ENCODE measurements at places on chromosomes 3 and 15.

DNA sequence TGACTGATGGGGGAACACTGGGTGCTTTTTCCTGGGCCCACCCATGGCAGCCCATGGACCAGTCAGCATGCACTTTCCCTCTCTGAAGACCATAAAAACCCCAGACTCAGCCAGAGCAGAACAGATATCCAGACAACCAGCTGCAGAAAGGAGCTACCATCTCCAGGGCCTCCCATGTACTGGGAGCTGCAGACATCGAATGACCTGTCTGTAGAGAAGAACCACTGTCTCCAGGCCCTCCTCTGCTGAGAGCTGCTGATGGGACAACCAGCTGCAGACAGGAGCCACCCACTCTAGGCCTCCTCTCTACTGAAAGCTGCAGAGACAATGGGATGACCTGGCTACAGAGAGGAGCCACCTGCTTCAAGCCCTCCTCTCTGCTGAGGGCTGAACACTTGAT lies 66.6 kb downstream of the PROS1 start:
- no peak for DNase-seq

DNA sequence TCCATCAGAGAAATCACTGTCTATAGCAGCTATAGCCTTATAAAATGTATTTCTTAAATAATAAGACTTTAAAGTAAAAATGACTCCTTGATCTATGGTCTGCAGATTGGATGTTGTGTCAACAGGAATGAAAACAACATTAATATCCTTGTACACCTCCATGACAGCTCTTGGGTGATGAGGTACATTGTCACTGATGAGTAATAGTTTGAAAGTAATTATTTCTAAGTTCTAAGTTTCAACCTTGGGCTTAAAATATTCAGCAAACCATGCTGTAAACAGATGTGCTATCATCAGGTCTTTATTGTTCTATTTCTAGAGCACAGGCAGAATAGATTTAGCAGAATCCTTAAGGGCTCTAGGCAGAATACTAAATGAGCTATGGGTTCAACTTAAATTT lies 568.2 kb upstream of the BCHE start:
- DNase-seq, result no peak

- no peak for DNase-seq
Observed at GRCh38 chr15:78448441-78449219, 10.6 kb downstream of the IREB2 start.

- no peak for DNase-seq
Observed at GRCh38 chr3:69566275-69566674, 173.0 kb upstream of the MITF start.

- no peak for DNase-seq
Observed at GRCh38 chr3:45166321-45166879, 20.2 kb upstream of the CDCP1 start.

GRCh38 chr3:113423699-113424098 lies 17.6 kb downstream of the CFAP44 start:
- DNase-seq, result no peak

DNA sequence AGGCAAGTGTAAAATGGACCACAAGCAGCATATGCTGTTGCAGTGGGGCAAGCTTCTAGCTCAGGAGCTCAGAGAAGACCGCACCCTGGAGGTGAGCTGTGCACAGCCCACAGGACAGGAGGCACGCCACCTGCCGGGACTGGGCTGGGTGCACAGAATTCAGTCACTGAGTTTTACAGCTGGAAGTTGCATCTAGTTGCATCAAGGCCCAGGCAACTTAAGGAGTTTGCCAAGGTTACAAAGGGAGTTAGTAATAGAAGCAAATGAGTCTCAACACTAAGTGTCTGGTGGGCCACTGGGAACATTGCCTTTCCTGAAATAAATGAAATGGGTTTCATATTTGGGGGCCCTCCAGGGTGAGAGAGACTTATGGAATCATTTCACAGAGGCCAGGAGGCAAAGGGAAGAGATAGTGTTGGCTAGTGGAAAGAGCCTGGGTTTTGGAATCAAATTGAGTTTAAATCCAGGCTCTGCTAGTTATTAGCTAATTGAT lies 36.0 kb upstream of the TIMP4 start:
- no peak for DNase-seq

DNA sequence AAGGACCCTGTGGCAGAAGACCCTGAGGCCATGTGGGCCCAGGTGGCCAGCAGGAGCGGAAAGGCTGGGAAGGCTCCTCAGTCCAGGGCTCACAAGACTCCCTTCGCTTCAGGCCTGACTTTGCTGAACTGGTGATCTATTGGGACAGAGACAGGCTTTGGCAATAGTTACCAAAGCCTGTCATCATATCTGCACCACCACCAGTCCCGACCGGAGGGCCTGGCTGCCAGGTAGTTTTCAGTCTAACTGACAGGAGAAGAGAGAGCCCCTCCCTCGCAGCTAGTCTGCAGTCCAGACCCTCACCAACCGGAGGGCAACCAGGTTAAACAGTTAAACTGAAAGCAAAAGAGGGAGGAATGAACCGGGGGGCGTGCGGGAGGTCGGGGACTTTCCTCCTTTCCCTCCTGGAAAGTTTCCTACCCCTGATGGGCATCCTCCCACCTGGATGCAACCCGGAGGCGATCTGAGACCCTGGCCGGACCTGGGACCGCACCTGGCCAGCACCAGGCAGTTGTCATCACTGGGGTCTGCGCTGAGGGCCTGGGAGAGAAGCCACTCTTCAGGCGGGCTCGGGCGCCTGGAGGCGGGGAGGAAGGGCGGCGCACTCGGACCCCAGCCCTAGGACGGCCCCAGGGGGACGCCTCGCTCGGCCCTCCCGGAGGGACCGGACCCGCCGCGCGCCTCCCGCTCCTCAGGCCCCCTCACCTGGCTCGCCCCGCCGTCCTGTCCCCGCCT lies 435 bp downstream of the RAB27A start:
- DNase-seq, result no peak

DNA sequence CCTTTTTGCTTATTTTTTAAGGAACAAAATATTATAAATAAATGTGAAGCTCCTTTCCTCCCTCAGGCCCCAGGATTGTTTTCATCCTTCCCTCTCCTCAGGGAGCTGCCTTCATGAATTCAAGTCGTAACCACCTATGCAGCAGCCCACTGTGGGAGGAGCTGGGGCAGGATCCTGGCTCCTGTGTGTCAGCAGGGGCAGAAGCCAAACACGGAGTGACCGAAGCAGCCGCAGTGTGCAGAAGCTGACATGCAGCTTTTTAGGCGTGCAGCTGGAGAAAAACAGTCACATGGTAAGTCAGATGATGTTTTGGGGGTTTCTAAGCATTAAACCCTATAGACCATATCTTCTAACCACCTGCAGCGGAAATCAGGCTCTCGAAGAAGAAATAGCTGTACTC lies 231.3 kb downstream of the OCA2 start:
- DNase-seq, result no peak

DNA sequence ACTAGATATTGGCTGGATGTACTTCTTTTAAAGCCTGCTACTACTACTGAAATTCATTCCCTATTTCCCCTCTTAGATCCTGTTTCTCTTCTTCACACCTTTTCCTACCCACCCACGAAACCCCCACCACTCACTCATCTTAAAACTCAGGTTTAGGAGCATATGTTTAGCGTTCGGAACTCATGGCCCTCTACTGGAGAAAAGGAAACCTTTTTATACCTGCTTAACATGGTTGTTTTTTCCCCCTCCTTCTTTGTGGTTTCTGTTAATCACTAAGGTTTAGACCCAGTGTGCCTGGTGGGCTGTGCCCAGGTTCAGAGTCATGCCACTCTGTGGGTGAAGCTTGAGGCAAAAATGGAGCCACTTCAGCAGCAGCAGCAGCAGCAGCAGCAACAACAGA lies 2.6 kb downstream of the ARID3B start:
- DNase-seq, result no peak

DNA sequence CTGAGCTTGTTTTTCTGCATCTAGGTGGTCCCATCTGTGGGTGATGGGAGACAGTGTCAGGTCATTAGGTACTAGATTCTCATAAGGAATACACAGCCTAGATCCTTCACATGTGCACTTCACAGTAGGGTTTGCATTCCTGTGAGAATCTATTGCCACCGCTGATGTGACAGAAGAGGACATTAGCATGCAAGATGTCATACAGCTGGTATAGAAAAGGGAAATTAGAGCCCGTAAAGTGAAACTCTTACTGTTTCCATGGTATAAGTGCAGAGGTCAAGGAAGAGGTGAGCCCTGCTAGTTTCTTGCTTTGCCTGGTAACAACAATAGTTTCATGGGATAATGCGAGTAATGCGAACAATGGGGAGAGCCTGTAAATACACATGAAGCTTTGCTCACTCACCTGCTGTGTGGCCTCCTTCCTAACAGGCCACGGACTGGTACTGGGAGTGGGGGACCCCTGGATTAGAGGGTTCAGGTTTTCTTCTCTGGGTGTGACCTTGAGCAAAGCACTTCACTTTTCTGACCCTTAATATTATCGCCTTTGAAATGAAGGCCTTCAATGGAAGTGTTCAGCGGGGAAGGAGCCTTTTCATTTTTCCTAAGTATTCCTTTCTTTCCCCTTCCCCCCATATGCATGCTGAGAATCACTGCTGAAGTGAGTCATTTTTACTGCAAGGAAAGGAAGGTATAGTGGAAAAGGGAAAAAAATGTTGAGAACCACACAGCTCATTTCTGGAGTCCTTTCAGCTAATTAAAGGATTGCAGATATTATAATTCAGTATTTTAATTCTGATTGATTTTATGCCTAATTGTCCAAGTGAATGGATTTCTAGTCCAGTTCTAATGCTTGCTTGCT lies 286.4 kb downstream of the UBE2E2 start:
- no peak for DNase-seq

- no peak for DNase-seq
Observed at GRCh38 chr3:197261164-197261509, 37.3 kb downstream of the DLG1 start.

DNA sequence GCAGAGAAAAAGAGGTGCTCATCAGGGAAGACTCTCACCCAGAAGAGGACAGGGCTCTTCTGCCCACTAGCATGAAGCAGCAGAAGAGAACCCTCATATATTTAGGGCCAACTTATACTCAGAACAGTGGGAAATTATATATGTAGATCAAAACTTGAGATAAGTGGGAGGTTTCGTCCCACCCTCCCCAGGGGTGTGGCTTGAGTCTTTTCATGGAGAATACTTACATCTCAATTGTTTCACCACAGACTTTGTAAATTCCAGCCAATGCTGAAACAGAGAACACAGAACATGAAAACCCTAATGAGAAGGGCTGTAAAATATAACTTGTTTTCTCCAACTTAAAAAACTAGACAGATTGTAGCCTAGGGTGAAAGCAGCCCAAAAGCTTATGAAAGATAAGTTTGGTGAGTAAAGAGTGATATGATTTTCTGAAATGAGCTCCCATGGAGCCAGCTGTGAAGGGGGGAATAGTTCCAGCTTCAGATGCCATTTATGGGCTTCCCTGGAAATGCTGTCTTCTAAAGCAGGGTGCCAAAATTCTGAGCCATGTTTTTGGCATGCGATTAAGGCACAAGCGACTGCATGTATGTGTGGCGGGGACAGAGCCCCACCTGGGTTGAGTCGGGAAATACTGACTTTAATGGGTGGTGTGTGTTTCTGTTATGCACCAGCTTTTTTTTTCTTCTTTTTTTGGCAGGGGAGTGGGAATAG lies 92.9 kb downstream of the WDR76 start:
- no peak for DNase-seq

DNA sequence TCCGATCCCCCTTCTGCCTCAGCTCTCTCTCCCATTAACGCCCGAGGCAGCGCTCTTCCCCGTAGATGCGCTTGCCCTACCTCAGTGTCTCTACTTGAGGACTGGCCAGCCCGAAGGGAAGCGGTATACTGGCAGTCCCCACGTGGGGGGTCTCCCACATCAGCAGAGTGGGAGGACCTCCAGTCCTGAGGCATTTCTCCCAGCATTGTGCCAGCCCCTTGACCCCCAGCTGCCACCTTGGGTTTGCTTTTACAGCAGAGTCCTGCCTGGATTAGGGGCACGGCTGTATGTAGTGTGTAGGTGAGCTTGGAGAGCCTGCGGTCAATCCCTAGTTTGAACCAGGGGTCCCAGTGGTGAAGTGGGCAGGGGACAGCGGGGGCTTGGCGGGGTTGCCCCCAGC lies 767 bp downstream of the SEMA3F start:
- DNase-seq, result no peak

DNA sequence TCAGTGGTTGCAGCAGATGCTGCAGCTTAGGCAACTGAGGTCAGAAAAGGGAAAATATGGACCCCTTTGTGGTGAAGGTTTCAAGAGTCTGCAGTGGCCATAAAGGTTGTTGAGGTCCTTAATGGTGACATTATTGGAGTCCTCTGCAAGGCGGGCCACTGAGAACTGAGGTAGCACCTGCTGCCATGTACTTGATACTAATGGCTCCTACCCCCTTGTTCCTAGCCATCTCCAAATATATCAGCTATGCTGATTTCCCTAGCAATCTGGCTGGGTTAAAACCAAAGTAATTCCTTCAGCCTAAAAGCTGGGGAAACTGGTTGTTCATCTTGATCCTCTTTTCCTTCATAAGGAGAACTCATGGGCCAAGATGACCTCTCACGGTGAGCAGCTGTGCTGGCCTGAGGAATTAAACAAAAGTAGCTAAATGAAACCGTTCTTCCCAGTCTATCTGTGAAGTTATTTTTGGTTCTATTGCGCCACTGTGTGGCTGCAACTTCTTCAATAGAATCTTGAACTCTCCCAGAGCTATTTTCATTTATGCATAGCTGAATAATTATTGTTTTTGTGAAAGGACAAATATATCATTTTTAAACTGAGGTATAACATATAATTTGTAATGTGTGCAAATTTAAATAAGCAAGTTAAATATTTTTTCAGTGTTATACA lies 76.1 kb upstream of the PLSCR4 start:
- DNase-seq, result peak; percentile 9

DNA sequence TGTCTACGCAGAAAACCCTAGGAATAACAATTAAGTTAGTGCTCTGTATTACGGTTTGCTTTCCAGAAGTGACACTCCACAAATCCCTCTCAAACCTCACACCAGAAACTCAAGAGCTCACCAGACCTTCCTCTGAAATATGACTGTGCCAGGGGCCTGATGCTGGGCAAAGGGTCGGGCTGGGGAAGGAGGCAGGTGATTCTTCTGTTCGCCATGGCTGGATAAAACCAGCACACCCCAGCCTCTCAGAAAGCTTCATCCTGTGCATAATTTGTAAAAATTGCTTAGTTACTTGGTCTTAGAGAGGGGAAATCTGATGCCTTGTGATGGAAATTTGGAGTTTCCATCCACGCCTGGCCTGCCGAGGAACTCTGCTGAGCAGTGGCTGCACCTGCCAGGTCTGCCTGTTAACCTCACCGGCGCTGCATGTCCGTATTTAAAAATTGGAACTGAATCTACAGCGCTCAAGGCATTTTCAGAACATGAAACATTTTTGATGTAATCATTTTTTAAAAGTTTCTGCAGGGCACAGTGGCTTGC lies 22.7 kb upstream of the ATP1B3 start:
- no peak for DNase-seq

DNA sequence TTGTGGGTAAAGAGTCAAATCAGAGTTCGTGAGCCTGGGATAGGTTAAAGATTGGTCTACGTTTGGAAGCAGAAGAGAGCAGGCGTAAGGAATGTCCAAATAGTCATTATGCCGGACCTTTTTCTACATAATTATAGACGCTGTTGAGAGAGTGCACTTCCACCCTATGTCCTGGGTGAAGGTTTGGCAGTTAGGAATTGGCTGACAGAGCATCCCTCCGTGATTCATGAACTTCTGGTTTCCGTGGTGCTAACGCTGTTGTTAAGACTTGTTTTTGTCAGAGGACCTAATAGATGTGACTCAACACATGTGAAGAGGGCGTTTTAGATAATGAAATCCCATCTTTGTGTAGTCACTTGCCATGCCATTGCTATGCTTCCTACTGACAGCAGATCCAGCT lies 1.1 kb downstream of the EAF1 start:
- no peak for DNase-seq

GRCh38 chr3:61146010-61146890 lies 105.0 kb downstream of the FHIT start:
- no peak for DNase-seq
